ENCODE measurements at places on chromosomes 5 and 9. TPM values are rescaled to one million over a fixed set of nuclear protein-coding genes. Genes with fewer than 3 reads are reported as not detected.

Gene IFNA13
- not detected for total RNA-seq

GRCh38 chr9:94065535-94065961 is 18.7 kb upstream of the PTPDC1 start:
- H3K27ac ChIP-seq: no peak overlapping the region
- H3K27me3 ChIP-seq: no peaks in the 10 kb centered on the region
- peaks cover 10% of the 10 kb centered on the region for H3K4me1 ChIP-seq
- H3K36me3 ChIP-seq: peaks cover 3% of the 10 kb centered on the region

- H3K36me3 ChIP-seq: no peaks in the 10 kb centered on the region
- H3K4me3 ChIP-seq: no peak overlapping the region
- no peak overlapping the region for H3K27ac ChIP-seq
- no peaks in the 10 kb centered on the region for H3K4me1 ChIP-seq
- DNase-seq: no peak
Measured at GRCh38 chr5:20604992-20605391, 617.0 kb upstream of the CDH18 start.

DNA sequence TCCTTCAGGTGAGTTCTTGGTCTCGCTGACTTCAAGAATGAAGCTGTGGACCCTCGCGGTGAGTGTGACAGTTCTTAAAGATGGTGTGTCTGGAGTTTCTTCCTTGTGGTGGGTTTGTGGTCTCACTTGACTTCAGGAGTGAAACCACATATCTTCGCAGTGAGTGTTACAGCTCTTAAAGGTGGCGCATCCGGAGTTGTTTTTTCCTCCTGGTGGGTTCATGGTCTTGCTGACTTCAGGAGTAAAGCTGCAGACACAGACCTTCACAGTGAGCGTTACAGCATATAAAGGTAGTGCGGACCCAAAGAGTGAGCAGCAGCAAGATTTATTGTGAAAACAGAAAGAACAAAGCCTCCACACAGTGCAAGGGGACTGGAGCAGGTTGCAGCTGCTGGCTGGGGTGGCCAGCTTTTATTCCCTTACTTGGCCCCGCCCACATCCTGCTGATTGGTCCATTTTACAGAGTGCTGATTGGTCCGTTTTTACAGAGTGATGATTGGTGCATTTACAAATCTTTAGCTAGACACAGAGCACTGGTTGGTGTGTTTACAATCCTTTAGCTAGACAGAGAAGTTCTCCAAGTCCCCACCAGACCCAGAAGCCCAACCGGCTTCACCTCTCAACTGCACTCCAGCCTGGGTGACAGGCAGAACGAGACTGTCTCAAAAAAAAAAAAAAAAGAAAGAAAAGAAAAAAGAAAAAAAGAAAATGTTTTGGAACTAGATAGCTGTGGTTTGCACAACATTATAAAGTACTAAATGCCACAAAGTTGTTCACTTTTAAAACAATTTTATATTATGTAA is 9.1 kb upstream of the ERMP1 start:
- no peak overlapping the region for H3K4me3 ChIP-seq
- peaks cover 17% of the 10 kb centered on the region for H3K4me1 ChIP-seq
- H3K27me3 ChIP-seq: no peaks in the 10 kb centered on the region
- peak; percentile 26 for DNase-seq

DNA sequence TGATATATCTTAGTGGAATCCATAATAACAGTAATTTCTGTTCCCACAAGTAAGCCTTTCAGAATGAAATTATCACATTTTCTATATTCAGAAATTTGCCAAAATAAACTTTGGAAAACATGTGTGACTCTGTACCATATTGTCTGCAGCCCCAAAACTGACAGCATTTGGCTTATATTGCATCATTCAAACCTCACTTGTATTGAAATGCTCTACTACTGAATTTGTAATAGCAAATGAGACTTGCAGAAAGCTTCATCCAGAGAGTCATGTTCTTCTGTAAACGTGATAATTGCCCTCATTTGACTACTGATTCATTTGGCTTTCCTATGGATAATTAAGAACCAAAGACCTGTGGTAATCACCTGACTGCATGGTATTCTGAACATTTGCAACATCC is 1249.5 kb upstream of the CDH18 start:
- DNase-seq: no peak
- no peak overlapping the region for H3K4me3 ChIP-seq
- H3K36me3 ChIP-seq: no peaks in the 10 kb centered on the region
- no peaks in the 10 kb centered on the region for H3K4me1 ChIP-seq
- no peak overlapping the region for H3K27ac ChIP-seq
- no peaks in the 10 kb centered on the region for H3K27me3 ChIP-seq

- no peaks in the 10 kb centered on the region for H3K36me3 ChIP-seq
Measured at GRCh38 chr9:68904454-68904853, 109.5 kb downstream of the PRKACG start.

DNA sequence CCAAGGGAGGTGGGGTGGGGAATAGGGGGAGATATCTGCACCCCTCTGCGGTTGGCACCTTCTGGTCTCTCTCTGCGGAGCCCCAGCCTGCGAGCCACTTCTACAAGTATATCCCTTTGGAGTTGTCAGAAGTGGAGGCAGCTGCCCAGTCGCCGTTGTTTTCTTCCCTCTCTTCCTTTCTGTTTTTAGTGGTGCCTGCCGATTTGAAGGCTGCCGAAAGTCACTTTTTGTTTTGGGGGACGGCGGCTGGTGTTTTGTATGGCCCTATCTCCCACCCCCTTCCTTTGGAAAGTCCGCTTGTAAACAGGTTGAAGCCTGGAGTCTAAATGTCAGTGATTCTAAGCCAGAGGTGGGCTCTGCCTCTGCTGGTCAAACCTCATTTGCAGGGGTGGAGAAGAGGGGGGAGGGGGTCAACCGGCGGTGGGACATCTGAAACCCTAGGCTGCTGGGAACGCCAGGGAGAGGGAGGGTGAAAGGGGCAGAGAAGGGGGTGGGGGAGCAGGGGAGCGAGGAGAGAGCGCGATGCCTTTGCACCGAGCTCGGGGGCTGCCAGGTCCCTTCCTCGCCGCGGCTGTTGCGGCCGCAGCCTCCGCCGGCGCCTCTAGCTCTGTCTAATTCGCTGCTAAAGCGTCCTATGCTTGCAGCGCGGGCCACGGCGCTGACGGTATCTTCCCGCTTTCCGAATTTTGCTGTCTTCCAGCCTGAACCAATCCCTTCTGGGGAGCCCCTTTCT is at the start of gene FGF10:
Gene FGF10 (minus strand): TSS at position 331 of the 733 bp plus-strand sequence. CDS start 738 bp downstream, outside the sequence.
- DNase-seq: peak; percentile 86
- H3K27me3 ChIP-seq: no peaks in the 10 kb centered on the region
- no peaks in the 10 kb centered on the region for H3K36me3 ChIP-seq
